ENCODE measurements at places on chromosomes 11 and 22.

GRCh38 chr11:82859750-82860149 is 40.5 kb downstream of the PRCP start:
- H3K36me3 ChIP-seq: no peaks in the 10 kb centered on the region
- no peak overlapping the region for H3K4me3 ChIP-seq
- H3K27ac ChIP-seq: no peak overlapping the region
- DNase-seq: no peak

- H3K4me1 ChIP-seq: no peaks in the 10 kb centered on the region
- H3K4me3 ChIP-seq: no peak overlapping the region
- H3K27me3 ChIP-seq: no peaks in the 10 kb centered on the region
Observed at GRCh38 chr11:26792941-26793340, 71.1 kb upstream of the SLC5A12 start.

- no peak overlapping the region for H3K27ac ChIP-seq
- no peaks in the 10 kb centered on the region for H3K27me3 ChIP-seq
- H3K36me3 ChIP-seq: no peaks in the 10 kb centered on the region
- H3K4me3 ChIP-seq: no peak overlapping the region
- H3K4me1 ChIP-seq: no peaks in the 10 kb centered on the region
Observed at GRCh38 chr11:64089915-64090805, 54.4 kb downstream of the FLRT1 start.

- no peak for DNase-seq
- H3K4me1 ChIP-seq: peaks cover 36% of the 10 kb centered on the region
- no peak overlapping the region for H3K4me3 ChIP-seq
- no peaks in the 10 kb centered on the region for H3K27me3 ChIP-seq
- no peak overlapping the region for H3K27ac ChIP-seq
Observed at GRCh38 chr11:128213461-128213860, 373.9 kb downstream of the ETS1 start.

DNA sequence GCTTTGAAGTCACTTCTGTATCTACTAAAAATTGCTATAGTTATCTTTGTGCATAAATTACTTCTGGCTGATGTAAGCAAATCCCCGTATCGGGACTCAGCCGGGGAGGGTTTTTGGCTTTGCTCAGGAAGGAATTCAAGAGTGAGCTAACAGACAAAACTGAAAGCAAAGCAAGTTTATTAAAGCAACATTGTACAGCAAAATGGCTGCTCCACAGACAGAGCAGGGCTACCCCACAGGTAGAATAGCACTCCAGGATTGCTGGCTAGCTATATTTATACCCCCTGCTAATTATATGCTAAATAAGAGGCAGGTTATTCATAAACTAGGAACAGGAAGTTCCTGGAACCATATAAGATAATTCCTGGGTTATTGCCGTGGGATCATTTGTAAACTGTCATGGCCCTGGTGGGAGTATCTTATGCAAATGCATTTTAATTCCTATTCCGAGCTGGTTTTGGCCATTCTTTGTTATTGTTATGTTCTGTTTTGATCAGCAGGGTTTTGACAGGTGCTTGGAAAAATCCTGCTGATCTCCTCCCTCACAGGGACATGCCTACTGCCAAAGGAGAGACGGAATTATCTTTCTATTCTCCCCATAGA is 15.2 kb downstream of the MIF start:
- H3K27ac ChIP-seq: no peak overlapping the region
- DNase-seq: no peak
- H3K4me3 ChIP-seq: peak overlapping the region; percentile 21
- H3K27me3 ChIP-seq: no peaks in the 10 kb centered on the region
- H3K4me1 ChIP-seq: peaks cover 6% of the 10 kb centered on the region
- H3K36me3 ChIP-seq: peaks cover 2% of the 10 kb centered on the region

DNA sequence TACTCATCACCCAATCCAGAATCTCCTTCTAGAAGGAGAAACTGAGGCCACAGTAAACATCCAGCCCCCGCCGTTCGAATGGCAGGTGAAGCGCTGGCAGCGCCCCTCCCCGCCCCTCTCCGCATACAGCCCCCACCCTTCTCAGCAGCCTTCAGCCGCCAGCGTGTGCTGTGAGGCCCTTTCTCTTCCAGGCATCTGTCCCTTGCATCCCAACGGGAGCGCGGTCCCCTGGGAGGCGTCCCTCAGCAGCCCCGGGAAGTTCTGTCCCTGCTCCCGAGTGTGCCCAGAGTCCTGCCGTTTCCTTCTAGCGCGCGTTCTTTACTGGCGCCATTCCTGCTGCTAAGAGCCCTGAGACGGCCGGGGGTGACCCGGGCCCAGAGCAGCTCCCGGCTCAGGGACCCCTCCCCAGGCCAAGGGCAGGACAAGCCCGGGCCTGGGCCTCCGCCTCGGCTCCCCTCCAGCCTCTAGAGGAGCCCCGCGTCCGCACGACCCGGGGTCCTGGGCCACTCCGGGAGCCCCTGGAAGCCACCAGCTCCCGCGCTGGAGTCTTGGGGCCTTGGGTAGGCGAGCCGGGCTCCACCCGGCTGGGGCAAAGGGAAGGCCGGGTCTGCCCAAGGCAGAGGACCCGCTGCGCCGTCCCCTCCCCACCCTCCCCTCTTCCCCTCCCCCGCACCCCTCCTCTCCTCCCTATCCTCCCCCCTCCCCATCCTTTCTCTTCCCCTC is 450.4 kb downstream of the OPCML start:
- H3K36me3 ChIP-seq: no peaks in the 10 kb centered on the region
- DNase-seq: no peak
- peaks cover 7% of the 10 kb centered on the region for H3K4me1 ChIP-seq
- H3K4me3 ChIP-seq: no peak overlapping the region
- peaks cover 6% of the 10 kb centered on the region for H3K27me3 ChIP-seq

- H3K4me3 ChIP-seq: no peak overlapping the region
- H3K27ac ChIP-seq: no peak overlapping the region
- no peaks in the 10 kb centered on the region for H3K36me3 ChIP-seq
- H3K4me1 ChIP-seq: peaks cover 7% of the 10 kb centered on the region
- no peaks in the 10 kb centered on the region for H3K27me3 ChIP-seq
- no peak for DNase-seq
Observed at GRCh38 chr11:2669634-2670469, 29.9 kb downstream of the KCNQ1OT1 start.

DNA sequence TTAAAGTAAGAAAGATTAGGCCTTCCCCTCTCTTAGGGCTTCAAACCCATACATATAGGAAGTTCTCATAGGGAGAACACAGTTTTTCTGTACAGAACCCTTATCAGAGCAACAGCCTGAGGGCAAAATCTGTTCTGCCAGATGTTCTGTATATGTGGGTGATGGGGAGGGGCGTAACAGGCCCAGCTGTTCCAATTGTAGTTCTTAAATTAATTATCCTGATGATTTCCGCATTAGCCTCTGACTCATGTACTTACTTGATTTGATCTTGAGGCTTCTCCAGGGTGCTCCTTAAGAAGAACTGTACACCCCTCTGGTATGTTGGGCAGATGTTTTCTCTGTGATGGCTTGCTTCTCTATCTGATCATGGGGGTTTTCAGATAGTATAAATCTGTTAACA is 123.1 kb upstream of the C11orf87 start:
- no peaks in the 10 kb centered on the region for H3K4me1 ChIP-seq
- H3K27ac ChIP-seq: no peak overlapping the region
- H3K27me3 ChIP-seq: no peaks in the 10 kb centered on the region
- no peak overlapping the region for H3K4me3 ChIP-seq
- no peaks in the 10 kb centered on the region for H3K36me3 ChIP-seq

- no peaks in the 10 kb centered on the region for H3K36me3 ChIP-seq
- no peak overlapping the region for H3K27ac ChIP-seq
- H3K27me3 ChIP-seq: no peaks in the 10 kb centered on the region
- DNase-seq: no peak
Observed at GRCh38 chr11:44364596-44364995, 54.7 kb upstream of the ALX4 start.

DNA sequence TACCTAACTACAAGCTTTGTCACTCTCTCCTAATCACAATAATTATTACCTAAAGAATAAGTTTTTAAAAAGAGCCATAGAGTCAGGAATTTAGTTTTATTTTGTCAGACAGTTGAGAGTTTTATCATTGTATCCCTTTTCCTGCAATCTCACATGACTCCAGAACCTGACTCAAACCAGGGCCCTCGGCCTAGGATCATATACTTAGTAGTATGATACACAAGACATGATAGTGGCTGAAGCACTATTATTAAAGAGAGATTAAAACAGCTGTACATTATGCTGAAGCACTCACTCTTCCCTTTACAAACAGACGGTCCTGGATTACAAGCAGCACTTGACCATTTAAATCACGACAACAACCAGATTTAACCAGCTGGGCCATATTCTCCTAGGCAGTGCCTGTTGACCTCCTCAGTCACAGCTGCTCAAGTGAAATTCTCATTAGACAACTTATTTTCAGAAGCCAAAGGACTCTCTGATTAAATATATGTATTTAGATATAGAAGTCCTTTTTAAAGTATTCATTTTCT is 44.0 kb downstream of the SOX6 start:
- H3K4me1 ChIP-seq: no peaks in the 10 kb centered on the region
- no peak overlapping the region for H3K27ac ChIP-seq
- no peaks in the 10 kb centered on the region for H3K36me3 ChIP-seq
- no peak for DNase-seq
- no peak overlapping the region for H3K4me3 ChIP-seq
